ENCODE measurements at places on chromosomes 7 and 10.
A peak's percentile ranks its signal among the peaks of the same experiment; 100 is the strongest.

DNA sequence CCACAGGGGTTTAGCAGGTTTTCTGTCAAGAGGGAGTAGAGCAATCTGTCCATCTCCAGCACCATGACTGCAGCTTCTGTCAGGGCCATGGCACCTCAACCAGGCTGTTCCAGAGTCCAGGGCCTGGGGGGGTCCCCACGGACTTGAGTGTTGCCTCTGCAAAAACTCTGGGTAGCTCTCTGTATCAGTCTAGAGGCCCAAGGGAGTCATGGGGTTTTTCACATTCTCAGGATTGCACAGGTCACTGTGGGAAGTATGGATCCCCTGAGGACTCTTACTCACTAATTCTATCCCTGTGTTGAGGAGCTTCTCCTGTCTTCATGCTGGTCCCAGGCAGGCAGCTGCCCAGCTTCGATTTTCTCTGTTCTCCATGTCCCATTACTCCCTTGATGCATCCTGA, 60.5 kb downstream of the RNF133 start:
- DNase-seq = no peak

GRCh38 chr7:91228927-91229558, 35.2 kb upstream of the FZD1 start:
- no peak for DNase-seq

GRCh38 chr7:152465119-152465387, 29.2 kb upstream of the KMT2C start:
- DNase-seq = no peak

GRCh38 chr7:27316311-27316710, 73.7 kb downstream of the EVX1 start:
- DNase-seq = no peak

- no peak for DNase-seq
These were observed 26.5 kb upstream of the ENTPD1 start for GRCh38 chr10:95729323-95730055.

DNA sequence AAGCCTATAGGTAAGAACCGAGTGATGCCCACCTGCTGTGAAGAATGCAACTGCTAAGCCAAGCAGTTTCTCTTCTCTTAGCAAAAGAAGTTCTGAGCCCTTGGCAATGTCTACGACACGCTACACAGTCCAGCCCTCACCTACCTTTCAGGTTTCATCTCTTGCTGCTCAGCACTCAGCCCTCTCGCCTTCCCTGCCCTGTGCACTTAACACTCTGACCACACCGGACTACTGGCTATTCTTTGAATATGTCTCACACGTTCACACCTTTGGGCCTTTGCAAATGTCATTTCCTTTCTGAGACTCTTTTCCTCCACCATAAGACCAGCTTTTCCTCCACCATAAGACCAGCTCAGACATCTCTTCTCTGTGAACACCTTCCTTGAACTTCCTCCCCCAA, 67.0 kb upstream of the ITGB1 start:
- DNase-seq = no peak

- DNase-seq = peak; percentile 39
These were observed 1.1 kb upstream of the GPER1 start for GRCh38 chr7:1086588-1087464.

DNA sequence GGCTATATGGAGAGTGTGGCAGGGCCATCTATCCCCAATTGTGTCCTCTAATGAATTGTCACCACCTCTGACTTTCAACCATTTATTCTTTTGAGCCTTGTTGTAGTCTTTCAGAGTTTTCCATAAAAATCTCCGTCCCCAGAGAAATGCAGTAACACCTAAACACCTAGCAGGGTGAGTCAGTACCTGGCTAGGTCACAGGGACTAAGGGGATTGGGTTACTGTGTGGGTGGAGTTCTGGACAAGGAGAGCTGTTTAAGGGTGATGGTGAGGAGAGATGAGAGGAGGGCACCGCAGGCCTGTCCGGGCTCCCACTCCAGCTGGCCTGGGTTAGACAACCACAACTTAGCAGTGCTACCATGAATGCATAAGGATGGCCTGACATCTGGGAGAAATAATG, 186.2 kb upstream of the LYZL1 start:
- no peak for DNase-seq

DNA sequence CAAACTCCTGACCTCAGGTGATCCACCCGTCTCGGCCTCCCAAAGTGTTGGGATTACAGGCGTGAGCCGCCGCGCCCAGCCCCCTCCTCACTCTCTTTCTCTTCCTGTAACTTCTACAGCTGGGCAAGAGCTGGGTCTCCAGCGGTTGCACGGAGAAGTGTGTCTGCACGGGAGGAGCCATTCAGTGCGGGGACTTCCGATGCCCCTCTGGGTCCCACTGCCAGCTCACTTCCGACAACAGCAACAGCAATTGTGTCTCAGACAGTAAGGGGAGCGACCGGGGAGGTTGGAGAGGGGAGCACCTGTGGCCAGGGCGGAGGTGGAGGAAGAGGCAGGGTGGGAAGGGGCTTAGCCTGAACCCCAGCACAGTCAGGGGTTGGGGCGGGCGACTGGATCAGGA, 41.4 kb downstream of the EPHB4 start:
- no peak for DNase-seq

DNA sequence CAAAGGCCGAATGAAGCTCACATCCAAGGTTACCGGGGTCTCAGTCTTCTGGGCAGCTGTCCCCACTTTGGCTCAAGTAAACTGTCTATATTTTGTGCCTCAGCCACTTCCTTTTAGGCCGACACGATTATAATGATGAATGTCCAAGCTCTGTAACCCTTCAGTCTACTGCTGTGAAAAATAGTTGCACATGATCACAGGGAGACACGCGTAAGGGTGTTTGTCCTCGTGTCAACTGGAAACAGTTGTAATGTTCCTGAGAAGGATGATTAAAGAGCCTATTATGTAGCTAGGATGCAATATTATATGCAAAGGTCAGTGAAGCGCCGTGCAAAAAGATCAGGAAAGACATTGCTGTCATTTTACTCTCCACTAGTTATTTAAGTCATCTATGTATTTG, 559.9 kb downstream of the SDK1 start:
- DNase-seq = no peak

DNA sequence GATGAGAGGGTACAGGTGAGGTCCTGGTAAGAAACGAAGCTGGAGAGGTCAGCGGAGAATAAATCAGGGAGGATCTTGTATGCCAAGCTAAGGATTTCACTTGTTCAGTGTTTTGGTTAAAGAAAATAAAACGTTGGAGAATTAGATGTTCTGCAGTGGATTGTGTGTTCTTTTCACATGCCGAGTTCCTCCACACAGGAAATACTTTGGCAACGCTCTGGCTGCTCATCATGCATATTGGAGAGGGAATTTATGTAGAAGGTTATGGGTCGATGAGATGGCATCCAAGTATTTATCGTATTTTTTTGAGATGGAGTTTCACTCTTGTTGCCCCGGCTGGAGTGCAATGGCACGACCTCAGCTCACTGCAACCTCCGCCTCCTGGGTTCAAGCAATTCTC, 11.0 kb downstream of the RPS24 start:
- no peak for DNase-seq

DNA sequence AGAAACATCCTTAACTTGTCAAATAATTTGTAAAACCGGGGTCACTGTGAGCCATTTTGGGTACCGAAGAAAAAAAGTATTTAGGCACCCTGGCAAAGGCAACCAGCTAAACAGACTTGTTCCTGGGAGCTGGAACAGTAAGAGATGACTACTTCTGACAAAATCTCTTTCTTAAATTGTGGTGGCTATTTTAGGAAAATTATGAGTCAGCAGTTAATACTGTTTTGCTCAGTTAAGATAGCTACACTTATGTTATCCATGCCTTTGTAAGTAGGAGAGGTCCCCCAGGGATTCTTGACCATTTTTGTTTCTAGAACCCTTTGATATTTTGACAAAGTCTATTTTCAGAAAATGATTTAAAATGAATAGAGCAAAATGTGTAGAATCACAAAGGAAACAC, 68.7 kb downstream of the TAX1BP1 start:
- no peak for DNase-seq

GRCh38 chr10:74824900-74825370, 1.5 kb upstream of the KAT6B start:
- peak; percentile 51 for DNase-seq

DNA sequence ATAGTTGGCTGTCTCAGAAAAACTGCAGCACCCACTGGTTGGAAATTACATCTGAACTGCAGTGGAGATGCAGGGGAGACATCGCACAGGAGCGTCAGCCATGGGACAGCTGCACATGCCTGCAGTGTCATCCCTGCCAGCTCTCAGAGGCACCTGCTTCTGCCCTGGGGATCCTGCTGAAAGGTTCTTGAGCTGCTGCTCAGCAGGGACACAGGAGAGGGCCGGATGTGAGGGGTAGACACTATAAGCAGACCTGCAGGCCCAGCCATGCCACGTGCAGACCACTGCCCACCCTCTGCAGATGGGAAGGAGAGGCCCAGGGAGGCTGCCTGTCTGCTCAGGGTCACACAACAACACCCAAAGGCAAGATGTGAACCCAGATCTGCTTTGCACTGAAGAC, 601.4 kb downstream of the DNAJB6 start:
- no peak for DNase-seq

DNA sequence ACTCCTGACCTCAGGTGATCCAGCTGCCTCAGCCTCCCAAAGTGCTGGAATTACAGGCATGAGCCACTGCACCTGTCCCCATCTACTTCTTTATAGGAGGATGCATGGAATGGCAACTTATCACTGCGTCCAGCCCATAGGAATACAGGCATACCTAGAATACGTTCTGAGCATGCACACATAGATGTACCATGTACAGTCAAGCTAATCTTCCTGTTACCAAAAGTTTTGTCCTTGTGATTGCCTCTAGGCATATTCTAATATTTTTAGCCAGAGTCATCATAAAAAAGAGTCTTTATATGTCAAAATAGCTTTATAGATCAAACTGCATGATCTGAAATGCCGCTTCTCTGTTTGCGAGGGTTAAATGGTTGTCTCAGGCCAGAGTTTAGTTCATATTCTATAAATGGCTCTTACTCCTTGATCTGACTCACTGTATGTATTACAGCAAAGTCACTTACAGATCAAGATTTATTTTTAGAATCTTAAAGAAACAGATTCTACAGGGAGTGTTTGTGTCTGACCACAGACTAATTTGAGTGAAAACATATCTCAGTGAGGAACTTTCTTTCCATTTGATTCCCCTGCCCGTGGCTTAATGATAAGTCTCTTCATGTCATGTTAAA, 210.9 kb downstream of the CREB5 start:
- DNase-seq = no peak

- DNase-seq = no peak
These were observed 57.4 kb upstream of the NEBL start for GRCh38 chr10:20954519-20954918.

DNA sequence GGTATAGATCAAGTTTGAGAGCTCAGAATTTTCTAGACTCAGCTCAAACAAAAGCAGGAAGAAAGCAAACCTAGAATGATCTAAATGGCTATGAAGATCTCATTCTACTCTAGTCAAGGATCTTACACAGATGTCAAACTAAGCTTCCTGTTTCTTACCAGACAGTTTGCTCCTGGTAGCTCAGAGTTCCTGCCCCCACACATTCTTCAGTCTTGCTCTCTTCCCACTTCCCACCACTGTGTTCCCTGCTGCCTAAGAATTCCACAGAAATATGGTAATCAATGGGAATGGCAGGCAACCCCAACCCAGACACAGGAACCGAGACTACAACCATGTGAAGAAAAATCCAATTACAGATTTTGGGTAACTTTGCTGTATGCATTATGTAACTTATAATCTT, 133.4 kb upstream of the PTN start:
- no peak for DNase-seq

DNA sequence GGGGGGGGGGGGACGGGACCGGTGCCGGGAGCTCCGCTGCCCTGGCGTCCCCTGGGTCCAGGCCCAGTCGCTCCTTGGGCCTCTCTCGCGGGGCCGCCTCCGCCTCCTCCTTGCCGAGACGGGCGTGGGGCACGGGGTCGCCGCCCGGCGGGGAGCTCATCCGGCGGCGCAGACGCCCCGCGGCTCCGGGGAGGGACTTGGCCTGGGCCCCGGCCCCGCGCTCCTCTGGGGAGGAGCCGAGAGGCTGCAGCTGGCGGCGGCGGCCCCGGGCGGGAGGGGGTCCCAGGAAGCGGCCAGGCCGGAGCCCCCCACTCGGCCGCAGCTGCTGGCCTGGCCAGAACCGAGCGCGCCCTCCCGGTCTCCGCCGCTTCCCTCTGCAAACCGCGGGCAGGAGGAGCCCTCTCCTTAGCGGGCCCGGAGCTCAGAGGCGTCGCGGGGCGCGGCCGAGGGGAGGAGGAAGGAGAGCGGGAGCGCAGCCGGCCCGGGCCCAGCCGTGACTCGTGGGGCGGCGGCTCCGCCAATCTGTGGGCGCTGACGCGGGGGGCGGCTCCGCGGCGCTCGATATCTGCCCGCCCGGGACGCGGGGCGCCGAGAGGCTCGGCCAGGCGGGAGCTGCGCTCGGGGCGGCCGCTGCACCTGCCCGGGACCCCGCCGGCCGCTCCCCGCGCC, at the start of gene FAM20C:
TSS of gene FAM20C (plus strand) at position 591 of the 669 bp plus-strand sequence. CDS start 629 bp downstream, outside the sequence.
- DNase-seq = peak; percentile 88

DNA sequence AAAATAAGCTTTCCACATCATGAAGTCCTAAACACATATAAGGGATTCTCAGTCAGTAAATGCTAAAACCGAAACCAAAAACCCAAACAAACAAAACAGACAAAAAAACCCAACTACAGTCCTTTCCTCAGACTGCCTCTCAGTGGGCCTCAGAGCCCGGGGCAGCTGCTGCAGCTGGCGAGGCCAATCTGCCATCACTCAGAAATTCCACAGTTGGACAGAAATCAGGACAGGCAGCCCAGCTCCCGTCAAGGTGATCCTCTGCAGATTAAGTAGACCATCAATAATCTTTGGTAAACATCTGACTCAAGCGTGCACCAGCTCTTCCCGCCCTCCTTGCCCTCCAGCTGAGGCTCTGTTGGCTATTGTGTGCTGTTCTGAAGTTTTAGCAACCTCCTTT, 142.2 kb downstream of the ATXN7L1 start:
- DNase-seq = no peak

Measured in globus pallidus (tissue), 1 donor.